ENCODE measurements at places on chromosomes 4 and X.

GRCh38 chr4:174420316-174420715 lies 102.0 kb downstream of the HPGD start:
- DNase-seq, result no peak

- no peak for DNase-seq
Measured at GRCh38 chr4:188754372-188755002, 615.2 kb downstream of the TRIML1 start.

DNA sequence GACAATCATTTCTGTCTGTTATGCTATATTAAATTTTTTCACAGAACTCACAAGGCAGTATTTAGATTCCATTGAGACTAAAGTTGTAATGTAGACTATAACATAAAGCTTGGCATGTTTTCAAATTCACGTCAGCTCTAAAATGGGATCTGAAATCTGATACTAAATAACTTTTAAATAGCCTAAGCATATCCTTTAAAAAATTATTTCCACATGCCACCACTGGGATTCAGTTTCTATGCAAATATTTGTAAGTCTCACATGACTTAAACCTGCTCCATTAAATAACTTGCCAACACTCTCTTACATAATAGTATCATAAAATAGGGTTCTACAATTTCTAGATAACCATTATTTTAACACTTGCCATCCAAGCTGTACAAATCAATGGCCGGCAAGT lies 32.4 kb downstream of the KLHL8 start:
- no peak for DNase-seq

DNA sequence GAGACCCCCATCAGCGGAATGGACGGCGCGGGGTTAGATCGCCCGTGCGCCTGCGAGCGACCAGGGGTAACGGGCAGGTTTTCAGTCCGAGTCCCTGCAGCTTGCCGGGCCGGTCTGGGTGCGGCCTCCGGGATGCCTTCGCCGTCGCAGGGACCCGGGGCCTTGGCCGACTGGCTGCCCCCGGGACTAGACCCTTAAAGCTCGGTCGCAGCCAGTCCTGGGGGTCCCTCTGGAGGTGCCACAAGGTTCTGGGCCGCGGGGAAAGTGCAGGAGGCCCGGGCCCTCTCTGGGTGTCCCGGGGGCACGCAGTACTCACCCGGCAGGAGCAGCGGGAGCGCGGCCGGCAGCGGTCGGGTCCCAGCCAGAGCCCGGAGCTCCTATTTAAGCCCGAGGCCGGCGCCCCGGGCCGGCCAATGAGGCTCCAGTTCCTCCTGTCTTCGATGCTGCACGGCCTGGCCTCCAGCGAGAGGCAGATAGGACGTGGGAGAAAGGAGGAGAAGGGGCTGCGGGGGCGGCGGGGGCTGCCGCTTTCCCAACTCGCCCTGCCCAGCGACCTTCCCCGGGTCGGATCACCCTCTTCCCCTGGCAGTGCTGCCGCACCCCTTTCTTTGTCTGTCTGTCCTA lies at the start of gene SPON2:
TSS of gene SPON2 (minus strand) at position 356 of the 624 bp plus-strand sequence.
- DNase-seq, result no peak

- no peak for DNase-seq
Measured at GRCh38 chr4:186260504-186261448, 5.2 kb upstream of the F11 start.

DNA sequence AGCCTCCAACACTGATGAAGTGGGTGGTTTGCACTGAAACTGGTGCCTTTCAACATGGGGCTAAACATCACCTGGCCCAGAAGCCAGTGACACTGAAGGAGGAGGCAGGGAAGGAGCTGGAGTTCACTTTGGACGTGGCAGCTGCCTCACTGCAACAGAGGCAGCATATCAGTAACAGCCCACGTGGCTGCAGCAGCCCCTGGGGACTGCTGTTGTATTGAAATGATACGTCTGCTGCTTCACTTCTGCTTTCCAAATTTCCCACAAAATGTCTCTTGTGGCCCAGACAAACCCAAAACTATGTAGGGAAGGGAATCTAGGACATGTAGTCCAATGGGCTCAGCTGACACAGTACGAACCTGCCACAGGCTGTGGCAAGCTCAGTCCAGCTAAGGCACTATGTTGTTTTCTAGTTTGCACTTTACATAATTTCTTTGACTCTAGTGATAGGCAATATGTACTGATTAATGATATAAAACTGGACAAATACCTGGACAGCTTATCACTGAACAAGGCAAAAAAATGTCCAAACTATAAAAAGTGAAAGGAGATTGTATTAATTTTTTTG lies 84.7 kb upstream of the RAPGEF2 start:
- no peak for DNase-seq

GRCh38 chr4:55078987-55079386 lies 46.4 kb downstream of the KDR start:
- no peak for DNase-seq

DNA sequence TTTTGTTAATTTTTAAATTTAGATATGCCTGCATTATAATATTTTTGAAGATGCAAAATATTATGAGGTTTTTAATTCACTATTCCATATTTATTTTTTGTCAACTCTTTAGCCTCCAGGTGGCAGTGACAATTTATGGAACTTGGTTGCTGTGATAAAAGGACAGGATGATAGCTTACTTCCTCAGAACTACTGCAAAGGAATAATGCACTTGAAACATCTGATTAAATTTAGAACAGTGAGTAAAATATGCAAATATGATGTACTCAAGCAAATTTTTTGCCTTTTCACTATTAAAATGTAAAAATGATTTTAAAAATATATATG lies 45.1 kb downstream of the SPATA4 start:
- no peak for DNase-seq

All from stimulated activated CD4-positive, alpha-beta T cell treated with anti-CD3 and anti-CD28 coated beads, Interleukin-15, amount 100 ng/mL, for 48 hours (primary cell).